Cortex of kidney (tissue), 1 donor: ENCODE measurements at places on chromosomes 7 and 10.

DNA sequence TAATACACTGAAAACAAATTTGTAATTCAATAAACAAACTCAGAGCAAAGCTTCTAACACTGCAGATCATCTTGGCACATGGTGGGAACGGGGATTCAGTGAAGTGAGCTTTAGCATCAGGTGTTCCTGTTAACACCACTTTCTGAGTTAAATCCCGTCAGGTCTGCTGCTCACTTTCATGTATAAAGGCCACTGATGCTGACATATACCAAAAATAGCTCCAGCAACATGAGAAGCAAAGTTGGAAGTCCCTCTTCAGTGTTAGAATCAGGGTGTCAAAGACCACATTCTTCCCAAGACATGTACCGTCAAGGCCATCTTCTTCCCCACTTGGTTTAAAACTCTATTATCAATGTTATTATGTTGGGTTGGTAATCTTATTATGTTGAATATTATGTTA lies 11.7 kb upstream of the CACNA2D1 start:
- DNase-seq, result no peak

DNA sequence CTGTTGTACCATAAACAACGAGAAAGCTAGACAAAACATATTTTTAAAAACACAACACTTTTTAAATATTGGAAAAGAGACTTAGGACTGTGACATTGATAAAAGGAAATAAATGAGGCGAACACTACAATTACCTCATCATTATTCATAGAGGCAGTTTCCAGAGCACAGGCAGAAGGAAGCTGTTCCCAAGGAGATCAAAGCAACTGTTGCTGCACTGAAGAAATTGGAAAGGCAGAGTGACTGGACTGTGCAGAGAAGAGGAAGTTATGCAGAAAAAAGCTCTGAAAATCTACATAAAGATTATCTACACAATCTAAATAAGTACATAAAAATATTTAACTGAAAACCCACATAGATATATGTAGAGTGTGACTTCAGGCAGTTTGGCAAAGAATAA lies 32.8 kb downstream of the MYO3A start:
- DNase-seq, result no peak

- DNase-seq, result no peak
Measured at GRCh38 chr7:132160611-132161532, 415.4 kb downstream of the PLXNA4 start.

DNA sequence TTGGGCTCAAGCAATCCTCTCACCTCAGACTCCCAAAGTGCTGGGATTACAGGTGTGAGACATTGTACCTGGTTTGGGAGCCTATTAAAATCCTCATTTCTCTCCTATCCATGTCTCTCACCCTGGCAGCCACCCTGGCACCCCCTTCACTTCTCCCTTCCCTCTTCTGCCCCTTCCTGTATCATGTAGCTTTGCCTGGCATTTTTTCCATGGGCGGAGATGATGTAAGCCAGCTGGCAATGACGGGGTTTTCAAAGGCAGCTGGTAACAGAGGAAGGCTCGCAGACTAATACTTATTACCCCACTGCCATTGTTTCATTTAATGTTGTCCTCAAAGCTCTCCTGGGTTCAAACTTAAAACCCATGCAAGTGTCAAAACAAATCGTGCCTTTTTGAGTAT lies 61.9 kb downstream of the RGS10 start:
- no peak for DNase-seq

DNA sequence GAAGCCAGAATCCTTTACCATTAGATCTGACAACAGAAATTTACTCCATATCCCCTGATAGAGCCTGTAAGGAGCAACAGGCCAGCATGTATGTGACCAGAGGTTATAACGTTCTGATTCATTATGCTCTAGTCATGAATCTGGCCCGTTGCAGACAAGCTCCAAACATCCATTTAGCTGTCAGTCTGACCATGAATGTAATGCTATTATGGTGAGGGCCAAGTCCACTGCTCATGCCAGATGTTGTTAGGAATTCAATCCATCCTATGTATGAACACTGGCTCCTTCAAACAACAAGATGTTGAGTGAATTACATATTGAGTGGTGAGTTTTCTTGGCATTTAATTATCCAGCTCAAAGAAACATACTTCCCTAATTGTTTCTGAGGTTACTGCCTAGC lies 610.1 kb upstream of the ANKRD30A start:
- DNase-seq, result no peak
